NCI-H1048 (cell line): ENCODE measurements at places on chromosomes 16 and 17.
A peak's percentile ranks its signal among the peaks of the same experiment; 100 is the strongest.

DNA sequence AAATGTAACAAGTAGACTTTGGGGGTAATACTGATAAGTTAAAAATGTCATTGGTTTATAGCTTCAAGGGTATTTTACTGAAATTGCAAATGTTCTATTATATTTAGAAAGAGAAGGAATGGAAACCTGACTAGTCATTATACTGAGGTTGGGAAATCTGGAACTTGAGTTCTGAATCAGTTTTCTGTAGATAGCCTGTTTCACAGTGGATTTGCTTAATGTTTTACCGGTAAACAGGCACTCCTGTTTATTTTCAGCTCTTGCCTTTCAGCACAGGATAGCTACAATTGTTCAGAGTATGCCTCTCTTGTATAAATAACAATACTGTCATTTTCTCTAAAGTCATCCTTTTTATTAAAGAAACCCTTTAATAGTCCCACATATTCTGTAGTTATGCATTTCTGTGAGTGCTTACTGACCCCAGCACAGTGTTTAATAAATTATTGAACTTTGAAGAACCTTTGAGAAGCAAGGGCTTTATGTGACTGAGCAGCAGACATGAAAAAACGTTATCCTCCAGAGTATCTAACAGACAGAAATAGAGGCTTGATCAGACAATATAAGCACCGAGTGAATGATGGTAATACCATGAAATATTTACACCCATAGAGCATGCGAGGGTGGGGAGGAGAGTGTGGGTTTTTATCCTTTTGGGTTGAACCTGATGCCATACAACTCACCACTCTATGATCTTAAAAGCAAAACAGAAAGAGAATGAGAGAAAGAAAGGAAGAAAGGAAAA, 58.2 kb downstream of the FTO start:
- no peak for DNase-seq

DNA sequence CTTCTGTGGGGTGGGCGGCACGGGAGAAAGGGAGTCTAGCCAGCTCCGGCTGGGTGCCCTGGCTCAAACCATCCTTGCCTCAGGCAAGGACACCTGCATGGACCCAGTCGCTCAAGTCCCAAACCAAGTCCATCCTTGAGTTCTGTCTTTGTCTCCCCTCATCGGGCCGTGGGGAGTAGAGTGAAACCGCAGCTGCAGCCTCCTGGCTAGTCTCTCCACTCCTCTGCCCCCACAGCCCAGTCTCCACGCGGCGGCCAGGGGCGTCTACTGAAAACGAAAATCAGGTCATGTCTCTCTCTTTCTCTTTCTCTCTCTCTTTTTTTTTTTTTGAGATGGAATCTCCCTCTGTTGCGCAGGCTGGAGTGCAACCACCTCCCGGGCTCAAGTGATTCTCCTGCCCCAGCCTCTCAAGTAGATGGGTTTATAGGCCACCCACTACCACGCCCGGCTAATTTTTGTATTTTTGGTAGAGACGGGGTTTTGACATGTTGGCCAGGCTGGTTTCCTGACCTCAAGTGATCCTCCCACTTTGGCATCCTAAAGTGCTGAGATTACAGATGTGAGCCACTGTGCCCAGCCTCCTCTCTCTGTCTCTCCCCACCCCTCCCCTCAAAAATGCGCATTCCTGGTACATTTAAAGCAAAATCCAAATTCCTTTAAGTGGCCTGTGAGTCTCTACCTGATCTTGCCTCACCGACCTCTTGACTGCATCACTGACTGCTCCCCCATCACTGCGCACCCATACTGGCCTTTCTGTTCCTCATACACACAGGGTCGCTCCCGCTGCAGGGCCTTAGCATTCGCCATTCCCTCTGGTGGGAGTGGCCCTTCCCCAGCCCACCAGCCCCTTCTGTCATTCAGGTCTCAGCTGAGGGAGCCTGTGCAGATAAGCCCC, 17.7 kb upstream of the RMI2 start:
- no peak for DNase-seq

GRCh38 chr17:83076938-83077337, 2.5 kb upstream of the METRNL start:
- DNase-seq, result no peak

GRCh38 chr17:40319651-40320540, 10.9 kb downstream of the RARA start:
- no peak for DNase-seq

DNA sequence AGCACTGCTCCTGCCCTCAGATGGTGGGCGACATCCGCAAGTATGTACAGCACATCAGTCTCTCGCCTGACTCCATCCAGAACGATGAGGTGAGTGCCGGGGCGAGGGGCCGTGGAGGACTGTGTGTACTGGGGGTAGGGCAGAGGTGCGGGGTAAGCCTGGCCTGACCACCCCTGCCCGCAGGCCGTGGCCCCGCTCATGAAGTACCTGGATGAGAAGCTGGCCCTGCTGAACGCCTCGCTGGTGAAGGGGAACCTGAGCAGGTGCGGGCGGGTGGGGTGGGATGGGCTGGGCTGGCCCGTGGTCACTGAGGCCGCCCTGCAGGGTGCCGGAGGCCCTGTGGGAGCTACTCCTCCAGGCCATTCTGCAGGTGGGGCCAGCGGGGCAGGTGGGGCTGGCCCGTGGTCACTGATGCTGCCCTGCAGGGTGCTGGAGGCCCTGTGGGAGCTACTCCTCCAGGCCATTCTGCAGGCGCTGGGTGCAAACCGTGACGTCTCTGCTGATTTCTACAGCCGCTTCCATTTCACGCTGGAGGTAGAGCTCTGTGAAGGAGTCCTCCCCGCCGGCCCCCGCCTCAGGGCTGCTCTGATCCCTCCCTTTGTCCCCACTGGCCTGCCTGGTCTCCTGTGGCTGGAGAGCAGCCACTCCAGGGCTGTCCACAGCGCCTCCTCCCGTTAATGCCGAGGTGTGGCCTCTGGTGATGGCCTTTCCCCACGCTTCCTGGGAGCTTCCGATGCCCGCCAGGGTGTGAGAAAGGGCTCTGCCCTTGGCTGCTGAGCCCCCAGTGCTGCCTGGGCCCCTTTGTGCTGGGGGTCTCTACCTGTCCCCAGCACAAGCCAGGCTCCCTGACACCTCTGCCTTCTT, 5.0 kb downstream of the TSR3 start:
- no peak for DNase-seq

DNA sequence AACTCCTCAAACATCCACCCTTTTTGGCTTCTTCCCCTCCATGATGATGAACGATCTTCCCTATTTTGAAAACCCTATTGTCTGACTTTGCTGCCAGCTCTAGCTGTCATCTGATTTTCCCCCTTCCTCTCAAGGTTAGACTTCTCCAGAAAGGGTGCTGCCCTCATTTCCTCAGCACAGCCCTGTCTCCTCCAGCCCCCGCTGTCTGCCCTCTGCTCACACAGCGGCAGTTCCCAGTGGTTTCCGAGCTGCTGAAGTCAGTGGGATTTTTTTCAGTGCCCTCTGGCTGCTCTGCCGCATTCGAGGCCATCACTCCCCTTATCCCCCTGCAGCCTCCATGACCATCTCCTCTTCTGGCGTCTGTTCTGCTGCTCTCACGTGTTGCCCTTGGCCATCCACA, 26.6 kb upstream of the C17orf107 start:
- DNase-seq, result no peak

GRCh38 chr17:82116246-82116645, 18.2 kb upstream of the FASN start:
- DNase-seq, result no peak

- no peak for DNase-seq
Observed at GRCh38 chr16:82119405-82119804, 50.6 kb downstream of the MPHOSPH6 start.

- no peak for DNase-seq
Observed at GRCh38 chr16:30406795-30407101, 658 bp upstream of the ZNF771 start.

GRCh38 chr16:31333686-31334649, 21.0 kb upstream of the ITGAX start:
- DNase-seq, result no peak

GRCh38 chr17:47254403-47254943, 846 bp downstream of the ITGB3 start:
- no peak for DNase-seq

- DNase-seq, result no peak
Observed at GRCh38 chr17:1852327-1852726, 22.5 kb downstream of the RPA1 start.

DNA sequence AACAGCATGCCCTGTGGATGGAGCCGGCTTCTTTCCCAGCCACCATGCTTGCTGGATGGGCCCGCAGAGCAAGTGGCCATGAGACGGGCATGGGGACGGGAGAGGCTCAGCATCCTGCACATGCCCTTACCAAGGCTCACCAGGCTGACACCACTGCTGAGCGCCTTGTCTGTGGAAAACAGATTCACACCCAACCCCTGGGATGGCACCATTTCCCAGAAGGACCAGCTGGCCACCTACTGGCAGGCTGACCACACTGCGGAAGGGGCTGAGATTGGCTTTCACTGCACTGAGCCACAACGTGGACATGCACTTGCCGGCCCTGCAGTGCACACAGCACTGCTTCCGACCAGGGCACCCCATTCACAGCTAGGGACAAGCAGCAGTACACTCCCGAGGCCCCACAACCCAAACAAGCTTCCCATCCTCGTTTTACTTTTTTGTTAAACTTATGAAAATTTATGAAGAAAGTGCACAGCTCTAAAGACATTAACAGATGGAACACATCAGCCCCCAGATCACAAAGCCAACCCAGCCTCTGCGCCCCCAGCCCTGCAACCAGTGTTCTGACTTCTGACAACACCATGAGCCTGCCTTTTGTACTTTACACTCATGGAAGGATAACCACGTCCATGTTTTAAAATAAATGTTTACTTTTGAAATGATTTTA, 13.9 kb upstream of the KRTAP17-1 start:
- DNase-seq, result no peak

DNA sequence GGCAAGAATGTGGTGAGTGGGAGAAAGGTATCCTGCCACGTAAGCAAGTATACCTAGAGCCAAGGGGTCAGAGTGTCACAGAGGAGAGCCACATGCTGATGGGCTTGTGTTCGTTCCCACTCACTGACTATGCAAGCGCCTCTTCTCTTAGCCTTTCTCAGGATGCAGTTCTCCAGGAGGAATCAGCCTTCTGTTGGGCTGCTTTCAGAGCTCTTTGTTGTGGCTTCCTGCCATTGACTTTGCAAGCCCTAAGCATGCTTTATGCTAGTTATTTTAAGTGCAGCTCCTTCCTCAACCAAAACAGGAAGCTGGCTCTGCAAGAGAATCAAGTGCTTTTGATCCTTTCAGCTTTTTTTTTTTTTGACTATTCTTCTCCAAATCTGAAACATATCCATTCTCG, 66.6 kb downstream of the SIAH1 start:
- DNase-seq, result no peak

- DNase-seq, result no peak
Observed at GRCh38 chr16:60776281-60776680, 1260.0 kb downstream of the CDH8 start.

DNA sequence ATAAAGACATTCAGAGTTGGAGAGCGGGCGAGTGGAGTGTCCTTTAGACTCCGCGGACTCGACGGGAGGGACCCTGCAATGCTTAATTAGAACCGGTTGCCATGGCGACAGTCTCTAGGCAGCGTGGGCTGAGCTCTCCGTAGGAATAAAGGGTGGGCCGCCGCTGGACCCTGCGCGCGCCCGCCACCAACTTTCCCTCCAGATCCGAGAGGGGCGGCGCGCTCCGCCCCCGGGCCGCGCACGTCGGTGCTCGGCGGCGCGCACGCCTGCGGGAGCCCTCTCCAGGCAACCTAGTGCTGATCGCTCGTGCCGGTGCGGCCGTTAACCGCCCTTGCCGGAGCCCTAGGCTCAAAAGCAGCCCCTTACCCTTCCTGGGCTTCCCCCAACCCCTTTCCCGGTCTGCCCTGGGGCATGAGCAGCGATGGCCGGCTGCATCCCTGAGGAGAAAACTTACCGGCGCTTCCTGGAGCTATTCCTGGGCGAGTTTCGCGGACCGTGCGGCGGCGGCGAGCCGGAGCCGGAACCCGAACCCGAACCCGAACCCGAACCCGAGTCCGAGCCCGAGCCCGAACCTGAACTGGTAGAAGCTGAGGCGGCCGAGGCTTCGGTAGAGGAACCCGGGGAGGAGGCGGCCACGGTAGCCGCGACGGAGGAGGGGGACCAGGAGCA, at the start of gene PPM1E:
PPM1E (plus strand) TSS at position 278 of the 669 bp plus-strand sequence.
- peak; percentile 54 for DNase-seq

DNA sequence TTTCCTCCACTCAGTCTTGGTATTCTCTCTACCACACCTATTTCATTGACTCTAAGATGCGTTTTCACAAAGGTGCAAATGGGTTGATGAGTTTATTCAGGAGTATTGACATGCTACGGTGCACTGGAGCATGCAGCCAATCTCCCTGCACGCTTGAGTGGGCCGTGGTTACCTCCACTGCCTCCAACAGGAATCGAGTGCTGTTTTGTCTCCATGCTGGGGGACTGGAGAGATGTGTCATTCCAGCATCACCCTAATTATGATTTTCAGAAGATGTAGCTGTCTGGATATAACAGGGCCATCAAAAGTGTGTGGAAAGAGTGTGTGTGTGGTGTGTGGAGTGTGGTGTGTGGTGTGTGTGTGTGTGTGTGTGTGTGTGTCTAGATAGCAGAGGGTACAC, 351.6 kb upstream of the ZFHX3 start:
- DNase-seq, result no peak

DNA sequence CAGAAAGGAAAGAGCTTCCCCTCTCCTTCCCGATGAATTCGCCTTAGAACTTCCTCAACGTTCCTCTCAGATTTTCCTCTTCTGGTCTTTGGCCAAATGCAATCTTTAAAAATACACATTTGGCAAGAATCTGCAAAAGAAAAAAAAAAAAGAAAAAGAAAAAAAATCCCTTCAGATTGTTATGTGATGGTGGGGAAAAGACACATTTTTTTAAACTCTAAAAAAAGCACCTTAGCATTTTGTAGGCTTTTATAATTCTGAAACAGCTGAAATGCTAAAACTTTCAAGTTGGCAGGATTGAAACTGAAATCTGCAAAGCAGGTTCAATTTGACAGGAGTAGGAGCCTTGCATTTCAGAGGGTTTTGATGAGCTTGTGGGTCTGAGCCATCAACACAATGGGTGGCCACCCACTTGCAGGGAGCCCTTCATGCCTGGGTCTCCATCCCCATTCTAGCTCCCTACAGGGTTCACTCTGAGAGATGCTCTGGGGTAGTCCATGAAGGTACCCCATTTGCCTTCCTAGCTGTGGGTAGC, 33.1 kb downstream of the CACNG3 start:
- no peak for DNase-seq

DNA sequence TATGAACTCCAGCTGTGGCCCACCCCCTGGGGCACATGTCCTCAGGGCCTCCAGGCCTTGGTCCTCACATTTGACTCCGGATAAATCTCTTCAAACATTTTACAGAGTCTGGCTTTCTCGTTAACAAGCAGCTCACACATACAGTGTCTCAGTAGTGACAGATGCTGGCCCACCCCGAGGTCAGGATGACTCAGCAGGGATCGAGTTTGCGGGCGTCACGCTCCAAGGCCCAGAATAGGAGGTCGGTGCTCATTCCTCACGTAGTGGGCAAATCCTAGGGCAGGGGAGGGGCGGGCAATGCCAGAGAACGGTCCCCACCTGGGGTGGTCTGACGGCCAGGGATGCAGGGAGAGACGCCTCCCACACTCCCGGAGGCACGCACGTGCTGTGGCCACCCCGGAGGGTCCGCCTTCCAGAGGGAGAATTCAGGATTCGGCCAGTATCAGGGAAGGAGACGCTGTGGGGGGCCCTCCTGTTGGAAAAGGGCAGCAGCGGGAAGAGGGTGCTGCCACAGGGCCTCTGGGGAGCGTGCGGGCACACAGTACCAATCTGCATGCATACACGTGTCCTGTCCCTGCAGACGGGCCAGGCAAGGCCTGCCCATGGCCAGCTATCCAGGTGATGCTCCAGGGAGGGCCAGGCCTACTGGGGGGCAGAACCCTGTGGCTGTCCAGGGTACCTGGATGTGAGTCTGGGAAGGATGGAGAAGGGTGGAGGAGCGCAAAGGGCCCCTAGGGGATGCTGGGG, 8.6 kb downstream of the SLC7A5 start:
- DNase-seq, result no peak
